NCI-H2171 treated with DMSO at 0.1 percent for 48 hours (cell line): ENCODE measurements at places on chromosomes 2 and 18.
A peak's percentile ranks its signal among the peaks of the same experiment; 100 is the strongest.

DNA sequence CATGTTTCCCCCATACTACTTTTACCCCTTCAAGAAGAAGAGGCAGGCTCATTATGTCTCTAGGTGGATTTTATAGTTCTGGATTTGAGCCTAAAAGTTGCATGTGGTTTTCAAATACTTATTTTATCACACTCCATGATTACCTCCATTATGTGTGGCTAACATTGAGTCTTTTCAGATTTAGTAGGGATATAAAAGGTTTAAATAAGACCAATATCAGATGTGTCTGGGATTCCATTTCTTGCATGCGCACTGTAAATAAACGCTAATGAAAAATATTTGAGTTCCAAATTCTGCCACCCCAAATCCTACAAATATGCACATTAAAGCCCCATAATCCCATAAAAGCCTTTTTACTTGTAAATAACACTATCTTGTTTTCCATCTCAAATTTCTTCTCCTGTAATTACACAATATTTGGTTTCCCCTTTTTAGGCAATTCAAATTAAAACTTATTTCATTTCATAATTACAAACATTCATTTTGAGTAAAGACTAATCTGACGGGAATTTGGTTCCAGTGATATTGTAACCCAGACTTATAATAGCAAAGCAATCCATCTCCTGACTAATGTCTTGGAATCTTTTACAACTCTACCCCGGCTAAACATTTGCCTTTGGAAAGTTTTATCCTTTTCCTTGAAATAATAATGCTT, 600.0 kb downstream of the SLC4A3 start:
- DNase-seq = no peak

DNA sequence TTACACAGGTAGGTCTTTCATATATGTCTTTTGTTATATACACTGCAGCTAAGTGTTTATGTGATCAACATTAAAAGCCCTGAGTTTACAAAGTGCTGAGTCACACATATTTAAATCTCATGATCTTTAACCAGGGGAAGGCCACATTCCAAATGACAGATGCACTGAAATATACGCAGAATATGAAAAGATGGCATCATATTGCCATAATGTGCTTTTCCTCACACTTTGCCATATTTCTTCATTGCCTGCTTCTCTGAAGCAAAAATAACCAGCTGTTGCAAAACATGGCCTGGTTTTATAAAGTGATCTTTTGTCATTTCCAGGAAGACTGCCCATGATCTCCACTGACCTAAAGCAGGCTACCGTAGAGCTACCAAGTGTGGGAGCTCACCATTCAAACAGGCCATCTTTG, 93.5 kb upstream of the MAPRE2 start:
- DNase-seq = no peak

GRCh38 chr18:26563024-26563423, 14.7 kb upstream of the KCTD1 start:
- no peak for DNase-seq

GRCh38 chr2:159904127-159904958, 106.3 kb upstream of the CD302 start:
- DNase-seq = peak; percentile 21

DNA sequence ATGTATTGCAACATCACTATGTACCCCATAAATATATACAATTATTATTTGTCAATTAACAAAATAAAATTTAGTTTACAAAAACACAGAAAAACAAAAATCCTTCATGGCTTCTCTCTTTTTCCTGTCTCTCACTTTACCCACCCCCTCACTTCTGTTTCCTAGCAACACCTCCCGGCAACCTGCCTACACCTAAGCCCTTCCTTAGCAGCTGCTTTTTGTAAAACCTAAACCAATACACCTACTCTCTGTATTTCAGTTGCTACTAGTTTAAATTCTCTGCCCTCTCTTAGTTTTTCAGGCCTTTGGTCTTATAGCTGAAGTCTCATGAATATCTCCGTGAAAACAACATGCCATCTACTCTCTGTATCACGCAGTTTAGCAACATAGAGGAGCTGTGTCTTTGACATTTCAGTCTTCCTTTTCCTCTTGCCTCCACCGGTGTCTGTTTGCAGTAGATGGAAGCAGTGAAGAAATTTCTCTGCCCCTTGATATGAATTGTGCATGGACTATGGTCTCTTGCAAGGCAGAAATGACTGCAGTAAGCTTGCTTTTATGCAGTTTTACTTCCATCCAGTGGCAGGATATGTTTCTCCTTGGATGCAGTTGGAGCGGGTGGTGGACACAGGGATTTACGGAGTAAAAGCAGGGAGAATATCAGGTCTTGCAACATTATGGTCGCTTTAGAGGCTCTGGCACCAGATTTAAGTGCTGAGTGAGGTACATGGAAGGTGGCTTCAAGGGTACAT, 42.0 kb upstream of the ZDBF2 start:
- peak; percentile 75 for DNase-seq

DNA sequence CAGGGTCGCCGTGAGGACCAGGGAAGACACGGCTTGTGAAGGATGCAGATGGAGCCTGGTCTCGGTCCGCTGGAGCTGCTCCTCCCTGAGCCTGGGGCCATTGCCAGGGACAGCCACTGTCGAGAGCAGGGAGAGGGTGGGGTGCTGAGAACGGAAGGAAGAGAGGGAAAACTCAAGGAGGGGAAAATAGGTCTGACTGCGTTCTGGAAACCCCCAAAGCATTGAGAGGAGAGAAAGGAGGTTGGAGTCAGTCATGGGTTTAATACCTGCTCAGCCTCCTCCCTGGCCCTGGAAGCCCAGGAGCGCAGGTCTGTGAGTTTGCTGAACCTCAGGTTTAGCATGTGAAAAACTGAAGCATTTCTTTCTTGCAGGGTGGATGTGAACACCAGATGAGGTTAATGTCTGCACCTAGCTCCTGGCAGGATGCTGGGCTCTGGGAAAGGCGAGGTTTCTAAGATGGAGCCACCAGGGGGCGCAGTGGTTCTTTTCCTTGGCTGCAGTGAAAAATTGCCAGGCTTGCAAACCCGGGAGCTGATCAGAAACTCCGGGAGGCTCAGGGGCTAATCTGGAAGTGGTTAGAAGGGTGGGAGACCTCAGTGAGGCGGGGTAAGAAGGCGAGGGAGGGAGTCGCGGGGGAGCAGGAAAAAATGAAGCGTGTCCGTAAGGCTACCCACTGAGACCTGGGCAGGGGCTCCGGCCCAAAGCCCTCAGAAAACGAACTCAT, 33.6 kb upstream of the RNF149 start:
- peak; percentile 70 for DNase-seq

GRCh38 chr2:95292623-95293260, 4.4 kb upstream of the KCNIP3 start:
- DNase-seq = peak; percentile 61

DNA sequence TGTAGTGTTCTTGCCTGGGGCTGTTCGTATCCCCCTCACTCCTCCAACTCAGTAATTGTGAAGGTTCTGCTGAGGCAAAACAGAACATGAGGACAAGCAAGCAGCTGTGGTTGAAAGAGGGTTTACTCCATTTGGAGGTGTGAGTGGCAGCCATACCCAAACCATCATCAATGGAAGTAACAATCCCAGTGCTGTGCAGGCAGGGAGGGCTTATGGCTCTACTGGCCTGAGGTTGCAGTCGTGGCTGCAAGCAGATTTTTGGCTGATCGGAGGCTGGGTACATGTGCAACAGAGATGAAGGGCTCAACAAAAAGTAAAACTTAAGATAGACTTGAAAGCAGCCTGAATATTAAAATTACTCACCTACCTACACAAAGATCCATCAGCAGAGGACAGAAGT, 13.2 kb downstream of the SRSF7 start:
- DNase-seq = no peak

DNA sequence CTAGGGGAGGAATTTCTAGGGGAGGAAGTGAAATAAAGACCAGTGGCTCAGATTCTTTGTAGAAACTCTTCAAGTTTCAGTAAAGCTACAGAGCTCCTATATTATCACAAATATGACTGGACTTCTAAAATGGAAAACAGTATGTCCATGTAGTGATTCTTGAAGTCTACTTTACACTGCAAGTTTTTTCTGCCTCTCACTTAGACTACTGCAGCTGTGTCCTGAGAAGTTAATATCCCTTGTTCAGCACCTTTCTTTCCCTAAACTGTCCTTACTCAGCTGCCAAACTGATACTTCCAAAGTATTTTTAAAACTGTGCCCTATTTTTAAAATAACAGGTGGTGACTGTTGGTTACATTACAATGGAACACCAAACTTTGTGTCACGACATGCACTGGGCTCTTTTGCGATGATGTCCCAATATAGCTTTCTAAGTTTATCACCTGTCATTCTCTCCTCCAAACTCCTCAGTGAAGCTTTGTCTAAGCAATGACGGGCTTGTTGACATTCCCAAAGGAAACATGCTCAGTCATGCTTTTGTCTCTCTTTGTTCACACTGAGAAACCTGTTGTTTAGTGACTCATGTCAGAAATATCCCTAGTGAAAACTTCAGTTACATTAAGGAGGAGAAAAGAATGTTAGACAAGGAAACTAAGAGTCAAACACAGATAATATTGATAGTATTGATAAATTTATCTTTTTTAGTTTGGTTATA, 341.1 kb downstream of the ARL6IP6 start:
- peak; percentile 68 for DNase-seq

GRCh38 chr2:98608116-98608961, at the start of the genes COA5 and UNC50:
COA5 (minus strand) TSS chr2:98608512; CDS start chr2:98608405, 107 bp downstream.
UNC50 (plus strand) TSS chr2:98608589; CDS start chr2:98609760, 1,171 bp downstream.
- DNase-seq = peak; percentile 90

GRCh38 chr2:150812066-150812465, 324.6 kb upstream of the RND3 start:
- DNase-seq = no peak

GRCh38 chr2:236403811-236404210, 139.6 kb upstream of the ASB18 start:
- DNase-seq = no peak

DNA sequence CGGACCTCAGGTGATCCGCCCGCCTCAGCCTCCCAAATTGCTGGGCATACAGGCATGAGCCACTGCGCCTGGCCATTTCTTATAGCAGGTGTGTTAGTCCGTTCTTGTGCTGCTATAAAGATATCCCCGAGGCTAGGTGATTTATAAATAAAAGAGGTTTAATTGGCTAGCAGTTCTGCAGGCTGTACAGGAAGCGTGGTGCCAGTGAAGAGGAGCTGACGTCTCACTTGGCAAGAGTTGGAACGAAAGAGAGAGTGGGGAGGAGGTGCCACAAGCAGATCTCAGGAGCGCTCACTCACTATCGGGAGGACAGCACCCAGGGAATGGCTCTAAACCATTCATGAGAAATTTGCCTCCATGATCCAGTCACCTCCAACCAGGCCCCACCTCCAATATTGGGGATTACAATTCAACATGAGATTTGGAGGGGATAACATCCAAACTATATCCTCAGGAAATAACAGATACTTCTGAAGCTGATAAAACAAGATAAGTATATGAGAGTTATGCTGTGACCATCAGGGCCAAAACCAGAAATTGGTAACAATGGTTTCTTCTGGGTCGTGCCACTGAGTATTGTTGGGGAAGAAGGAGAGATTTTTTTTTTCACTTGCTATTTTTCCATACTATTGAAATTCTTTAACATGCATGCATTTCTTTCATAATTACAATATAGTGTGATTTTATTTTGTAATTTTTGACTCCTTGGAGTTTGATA, 7.4 kb upstream of the RMC1 start:
- DNase-seq = no peak

DNA sequence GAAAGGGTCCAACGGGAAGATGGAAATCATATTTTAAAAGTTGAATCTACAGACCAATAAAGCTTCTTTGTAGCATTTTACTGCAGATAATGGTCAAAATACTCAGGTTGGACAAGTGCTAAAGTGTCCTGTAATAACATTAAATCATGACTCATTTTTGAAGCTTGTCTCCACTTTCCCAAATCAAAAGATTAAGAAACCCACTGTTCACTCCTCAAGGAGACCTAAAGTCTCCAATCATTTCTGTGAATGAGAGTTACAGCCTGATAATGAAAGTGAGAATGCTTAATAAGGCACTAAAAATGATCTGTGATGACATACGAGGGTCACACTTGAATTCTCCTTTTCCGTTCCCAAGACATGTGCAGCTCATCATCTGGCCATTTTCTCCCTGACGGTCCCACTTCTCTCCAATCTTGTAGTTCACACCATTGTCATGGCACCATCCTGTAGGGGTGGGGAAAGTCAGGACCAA, 53.4 kb downstream of the ATIC start:
- DNase-seq = no peak

DNA sequence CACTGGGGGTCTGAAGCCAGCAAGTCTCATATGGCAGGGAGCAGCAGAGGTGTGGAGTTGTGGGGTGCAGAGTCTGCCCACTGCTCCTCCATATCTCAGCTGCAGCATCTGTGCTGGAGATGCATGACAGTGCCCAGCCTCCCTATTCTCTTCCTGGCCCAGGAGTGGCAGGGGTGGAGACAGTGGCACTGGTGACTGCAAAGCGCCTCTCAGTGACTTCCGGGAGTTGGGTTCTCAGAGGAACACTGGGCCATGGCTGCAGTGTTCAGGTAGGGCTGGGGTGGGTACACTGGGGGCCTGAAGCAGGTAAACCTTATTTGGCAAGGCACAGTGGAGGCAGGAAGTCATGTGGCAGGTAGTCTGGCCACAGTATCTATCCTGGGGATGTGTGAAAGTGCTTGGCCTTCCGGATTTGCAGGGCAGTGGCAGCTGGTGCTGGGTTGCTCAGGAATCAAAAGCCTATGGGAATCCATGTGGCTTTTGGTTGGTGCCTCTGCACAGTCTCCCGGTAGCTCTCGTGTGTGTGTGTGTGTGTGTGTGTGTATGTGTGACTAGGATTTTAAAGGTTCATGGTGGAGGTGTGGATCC, 60.3 kb upstream of the THUMPD2 start:
- DNase-seq = no peak

- DNase-seq = no peak
Observed at GRCh38 chr18:77110936-77111335, 21.6 kb downstream of the MBP start.

DNA sequence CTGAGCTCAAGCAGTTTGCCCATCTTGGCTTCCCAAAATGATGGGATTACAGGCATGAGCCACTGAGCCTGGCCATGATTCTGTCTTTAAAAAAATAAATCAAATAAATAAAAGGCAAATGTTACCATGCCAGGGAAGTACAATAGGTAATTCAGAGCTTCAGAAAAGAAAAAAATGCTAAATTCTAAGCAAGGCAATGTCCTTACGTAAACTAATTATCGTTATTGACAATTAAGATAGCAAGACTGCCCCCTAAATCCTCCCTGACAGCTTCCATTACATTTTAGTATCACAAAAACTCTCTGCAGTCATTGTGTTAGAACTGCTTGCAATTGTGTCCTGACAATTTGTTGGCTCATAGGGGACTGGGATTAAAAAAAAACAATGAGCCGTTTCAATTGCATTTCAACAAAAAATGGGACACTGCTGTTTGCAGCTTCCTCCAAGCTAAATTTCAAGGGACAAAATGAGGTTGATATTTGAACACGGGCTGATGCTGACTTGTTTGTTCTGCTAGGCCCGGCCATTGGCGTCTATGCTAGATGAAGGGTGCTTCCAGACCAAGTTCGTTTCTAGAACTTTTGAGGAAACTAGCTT, 88.9 kb downstream of the MOGAT1 start:
- no peak for DNase-seq

GRCh38 chr2:120108749-120109148, 95.9 kb downstream of the EPB41L5 start:
- no peak for DNase-seq

- DNase-seq = no peak
Observed at GRCh38 chr2:39421354-39421753, 15.7 kb downstream of the MAP4K3 start.

GRCh38 chr2:637804-638203, 39.4 kb downstream of the TMEM18 start:
- no peak for DNase-seq
